ENCODE measurements at places on chromosomes 2 and 18.
A peak's percentile ranks its signal among the peaks of the same experiment; 100 is the strongest.

DNA sequence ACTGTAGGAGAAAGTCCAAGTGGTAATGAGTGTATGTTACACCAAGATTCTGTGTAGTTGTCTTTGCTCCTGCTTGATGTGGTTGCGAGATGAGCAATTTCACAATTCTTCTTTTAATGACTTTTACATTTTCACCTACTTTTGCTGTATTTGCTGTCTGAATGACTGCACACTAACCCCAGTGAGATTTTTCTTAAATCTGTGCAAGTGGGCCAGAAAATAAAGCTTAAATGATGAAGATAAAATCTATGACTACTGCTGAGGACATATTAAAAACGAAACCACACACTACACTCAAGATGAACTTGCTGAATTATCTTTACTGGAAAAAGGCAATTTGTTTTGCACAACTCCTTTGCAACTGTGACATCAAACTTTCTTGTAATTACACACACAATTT is 4.1 kb downstream of the LDAH start:
- DNase-seq: peak; percentile 13

GRCh38 chr2:223542501-223542900 is 59.7 kb downstream of the SCG2 start:
- no peak for DNase-seq

GRCh38 chr18:45303026-45303425 is 312.2 kb upstream of the SLC14A2 start:
- no peak for DNase-seq

DNA sequence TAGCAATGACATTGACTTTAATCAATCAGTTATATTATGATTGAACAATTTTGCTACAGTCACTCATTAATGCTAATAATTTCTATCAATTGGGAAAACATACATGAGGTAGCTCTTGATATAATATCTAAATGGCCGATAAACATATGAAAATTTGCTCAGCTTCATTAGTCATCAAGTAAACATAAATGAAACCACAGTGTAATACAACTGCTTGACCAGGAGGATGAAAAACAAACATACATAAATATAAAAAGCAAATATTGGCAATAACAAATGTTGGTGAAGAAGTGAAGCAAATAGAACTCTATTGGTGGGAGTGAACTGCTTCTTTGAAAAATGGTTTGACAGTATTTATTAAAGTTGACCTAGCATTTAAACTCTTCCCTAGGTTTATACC is 130.9 kb downstream of the ASXL3 start:
- DNase-seq: no peak

DNA sequence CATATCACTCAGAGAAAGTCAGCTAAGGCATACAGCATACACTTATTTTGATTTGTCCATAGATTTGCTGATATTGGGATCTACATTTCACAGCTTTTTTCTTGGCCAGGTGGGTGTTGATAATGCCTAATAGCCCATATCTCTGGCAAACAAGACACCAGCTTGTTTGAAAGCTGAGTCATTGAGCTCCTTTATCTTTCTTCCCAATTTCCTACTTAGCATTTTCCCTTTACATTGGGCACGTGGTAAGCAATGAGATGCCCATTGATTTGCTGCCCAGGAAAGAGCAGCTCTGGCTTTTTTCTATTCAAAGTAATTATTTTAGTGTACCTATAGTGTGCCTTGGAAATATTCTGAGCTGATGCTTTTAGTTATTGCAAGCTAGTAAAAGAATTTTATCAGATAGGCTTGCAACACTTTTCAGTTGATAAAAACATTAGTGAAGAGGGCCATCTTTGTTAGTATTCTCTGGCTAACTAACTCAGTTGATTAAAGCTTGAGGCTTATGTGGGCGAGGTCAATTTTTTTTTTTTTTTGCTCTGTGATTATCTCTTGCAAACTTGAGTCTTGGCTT is 79.6 kb downstream of the OSBPL6 start:
- no peak for DNase-seq

DNA sequence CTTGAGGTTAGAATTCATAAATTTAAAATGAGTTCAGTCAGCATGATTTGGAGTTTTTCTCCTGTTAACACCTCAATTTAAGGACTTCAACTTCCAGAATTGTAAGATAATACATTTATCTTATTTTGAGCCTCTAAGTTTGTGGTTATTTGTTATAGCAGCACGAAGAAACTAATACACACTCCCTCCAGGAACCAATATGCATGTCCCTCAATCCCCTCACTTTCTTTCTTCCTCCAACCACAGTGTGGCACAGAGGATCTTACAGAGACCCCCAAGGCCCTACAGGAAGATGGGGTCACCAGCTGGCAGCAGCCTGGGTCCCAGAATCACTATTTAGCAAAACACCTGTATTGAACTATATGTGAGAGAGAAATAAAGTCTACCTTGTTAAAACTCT is 242.0 kb downstream of the RAD51AP2 start:
- no peak for DNase-seq

- DNase-seq: no peak
These were observed 969 bp upstream of the ALKAL2 start for GRCh38 chr2:288758-289361.

- DNase-seq: no peak
These were observed 454.7 kb downstream of the CBLN2 start for GRCh38 chr18:72089432-72089831.

DNA sequence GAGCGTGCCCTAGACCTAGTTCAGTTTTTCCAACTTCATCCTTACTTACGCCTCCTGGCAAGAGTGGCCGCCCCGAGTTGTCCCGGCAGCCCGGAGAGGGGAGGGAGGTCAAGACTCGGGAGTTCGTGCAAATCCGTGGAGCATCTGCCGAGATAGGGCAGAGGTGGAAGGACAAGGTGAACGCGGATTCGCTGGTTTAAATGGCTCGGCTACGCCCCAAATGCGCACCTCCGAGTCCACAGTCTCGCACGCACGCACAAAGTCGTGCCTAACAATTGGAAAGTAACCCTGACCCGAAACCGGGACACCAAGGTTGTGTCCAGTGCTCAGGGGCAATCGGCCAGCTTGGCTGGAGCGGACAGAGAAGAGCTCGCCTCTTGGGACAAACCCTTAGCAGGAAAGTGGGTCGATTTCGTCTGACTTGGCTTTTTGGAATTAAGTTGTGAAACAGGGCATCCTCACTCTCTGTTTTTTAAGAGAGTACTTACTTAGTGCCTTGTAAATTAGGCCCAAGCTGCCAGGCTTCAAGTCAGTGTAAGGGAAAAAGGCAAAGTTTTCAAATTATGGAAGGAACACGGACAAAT is 726 bp upstream of the SS18 start:
- DNase-seq: peak; percentile 58

DNA sequence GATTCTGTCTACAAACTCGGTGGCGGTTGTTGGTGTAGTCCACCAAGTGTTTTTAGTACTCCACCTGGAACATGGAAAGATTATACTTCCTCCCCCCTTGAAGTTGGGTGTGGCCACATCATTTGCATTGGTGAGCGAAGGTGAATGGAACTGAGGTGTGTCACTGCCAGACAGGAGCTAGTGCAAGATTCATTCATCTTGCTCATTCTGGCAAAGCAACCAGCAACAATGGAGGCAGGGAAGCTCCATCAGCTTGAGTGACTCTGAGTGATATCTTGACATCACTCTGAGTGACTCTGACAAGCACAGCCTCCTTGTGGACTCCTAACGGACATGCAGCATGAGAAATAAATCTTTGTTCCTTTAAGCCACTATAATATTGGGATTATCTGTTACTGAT is 54.7 kb upstream of the SLC1A4 start:
- no peak for DNase-seq

DNA sequence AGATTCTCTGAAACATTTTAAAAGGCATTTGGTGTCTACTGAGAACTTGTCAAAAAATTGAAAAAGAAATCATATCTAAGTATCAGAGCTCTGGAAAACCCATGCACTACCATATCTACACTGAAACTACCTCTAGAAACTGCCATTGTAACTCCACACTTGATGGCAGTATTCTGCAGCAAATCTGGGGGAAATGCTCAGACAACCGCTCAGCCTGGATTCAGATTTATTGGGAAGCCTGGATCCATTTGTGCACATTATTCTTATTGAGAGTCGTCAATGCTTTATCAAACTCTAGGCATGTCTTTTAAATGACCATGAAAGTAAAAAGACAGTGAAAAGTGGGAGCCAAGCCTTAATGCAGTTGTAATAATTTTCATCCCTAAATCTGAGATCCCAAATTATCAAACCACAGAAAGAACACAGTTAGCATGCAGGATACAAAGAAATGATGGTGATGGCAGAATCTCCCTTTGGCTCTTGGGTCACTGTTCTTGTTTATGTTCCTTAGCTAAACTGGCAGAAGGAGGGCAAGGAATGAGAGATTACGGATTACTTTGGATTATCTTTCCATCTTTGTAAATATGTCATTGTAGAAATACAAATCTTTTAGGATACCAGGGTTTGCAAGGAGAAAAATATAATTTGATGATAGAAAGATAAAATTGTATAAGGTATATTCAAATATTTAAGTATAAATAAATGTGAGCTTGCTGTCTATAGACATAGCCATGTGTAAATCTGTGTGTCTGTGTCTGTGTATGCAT is 512.1 kb upstream of the SYT4 start:
- DNase-seq: no peak

GRCh38 chr18:68721681-68722583 is 7.0 kb upstream of the TMX3 start:
- peak; percentile 67 for DNase-seq

DNA sequence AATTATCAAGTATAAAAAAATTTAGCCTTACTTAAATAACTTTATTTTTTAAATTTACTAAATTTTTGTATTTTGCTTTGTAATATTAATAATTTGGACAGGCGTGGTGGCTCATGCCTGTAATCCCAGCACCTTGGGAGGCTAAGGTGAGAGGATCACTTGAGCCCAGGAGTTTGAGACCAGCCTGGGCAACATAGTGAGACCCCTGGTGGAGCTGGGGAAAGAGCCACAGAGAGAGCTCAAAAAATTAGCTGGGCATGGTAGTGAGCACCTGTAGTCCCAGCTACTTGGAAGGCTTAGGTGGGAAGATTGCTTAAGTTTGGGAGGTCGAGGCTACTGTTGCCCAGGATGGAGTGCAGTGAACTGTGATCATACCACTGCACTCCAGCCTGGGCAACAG is 143.5 kb downstream of the B3GNT2 start:
- DNase-seq: no peak

DNA sequence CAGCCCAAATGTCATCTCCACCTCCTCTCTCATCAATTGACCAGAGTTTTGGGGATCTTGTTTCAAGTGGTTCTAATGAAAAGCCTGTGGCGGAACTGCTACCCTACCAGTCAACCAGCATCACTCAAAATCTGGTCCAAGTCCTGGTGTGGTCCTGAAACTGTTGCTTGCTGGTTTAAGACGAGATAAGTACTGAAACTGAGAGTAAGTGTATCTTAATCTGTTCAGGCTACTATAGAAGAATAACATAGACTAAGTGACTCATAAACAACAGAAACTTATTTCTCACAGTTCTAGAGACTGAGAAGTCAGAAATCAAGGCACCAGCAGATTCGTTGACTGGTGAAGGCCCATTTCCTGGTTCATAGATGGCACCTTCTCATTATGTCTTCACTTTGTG is 879 bp upstream of the GALNT5 start:
- no peak for DNase-seq

DNA sequence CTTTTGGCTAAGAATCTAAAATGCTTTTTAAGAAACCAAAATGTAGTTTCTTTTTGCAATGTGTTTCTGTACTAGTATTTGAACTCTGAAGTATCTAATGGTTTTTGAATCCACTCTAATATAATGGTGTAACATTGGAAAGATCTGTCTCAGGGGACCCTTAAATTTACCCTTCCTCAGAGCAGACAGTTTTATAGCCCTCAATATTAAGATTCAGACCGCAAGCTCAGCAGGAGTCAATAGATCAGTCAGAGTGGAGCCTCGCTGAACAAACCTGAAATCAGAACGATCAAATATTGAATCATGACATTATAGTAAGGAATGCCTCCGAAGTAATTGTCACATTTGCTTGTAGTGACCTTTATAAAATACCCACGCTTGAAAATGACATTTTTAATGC is 18.3 kb downstream of the SGPP2 start:
- no peak for DNase-seq

DNA sequence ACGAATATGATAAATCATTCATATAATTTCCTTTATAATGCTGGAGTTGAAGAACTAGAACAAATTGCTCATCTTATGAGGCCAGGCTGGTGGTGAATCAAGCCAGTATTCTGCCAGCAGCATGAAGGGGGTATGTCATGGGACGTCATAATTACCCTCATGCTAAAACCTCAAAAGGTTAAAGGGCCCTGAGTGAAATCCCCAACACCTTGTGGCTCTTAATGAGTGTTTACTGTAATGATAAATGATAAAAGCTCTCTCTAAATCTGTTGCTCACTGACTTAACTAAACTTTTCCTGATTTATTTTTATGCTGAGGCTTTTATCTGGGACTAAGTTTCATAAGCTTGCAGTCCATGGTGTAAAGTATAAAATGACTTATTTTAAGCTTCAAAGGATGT is 18.3 kb upstream of the NEDD4L start:
- DNase-seq: no peak

DNA sequence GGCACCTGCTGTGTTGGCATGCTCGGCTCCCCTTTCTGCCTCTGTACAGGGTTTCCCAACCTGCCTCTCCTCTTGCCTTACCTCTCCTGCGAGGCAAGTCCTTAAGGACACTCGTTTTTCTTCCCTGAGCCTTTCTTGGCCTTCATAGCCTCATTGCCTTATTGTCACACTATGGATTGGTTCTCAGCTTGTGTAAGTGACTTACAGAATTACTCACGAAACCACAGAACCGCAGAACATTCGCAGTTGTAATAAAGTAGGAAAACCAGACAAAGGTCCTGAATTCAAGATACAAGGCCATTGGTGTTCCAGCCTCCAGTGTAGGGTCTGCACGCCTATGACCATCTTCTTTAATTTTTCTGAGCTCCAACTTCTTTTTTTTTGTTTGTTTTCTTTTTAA is 317.6 kb upstream of the SMIM21 start:
- DNase-seq: no peak

GRCh38 chr18:79672490-79673276 is 6.9 kb upstream of the CTDP1 start:
- no peak for DNase-seq

DNA sequence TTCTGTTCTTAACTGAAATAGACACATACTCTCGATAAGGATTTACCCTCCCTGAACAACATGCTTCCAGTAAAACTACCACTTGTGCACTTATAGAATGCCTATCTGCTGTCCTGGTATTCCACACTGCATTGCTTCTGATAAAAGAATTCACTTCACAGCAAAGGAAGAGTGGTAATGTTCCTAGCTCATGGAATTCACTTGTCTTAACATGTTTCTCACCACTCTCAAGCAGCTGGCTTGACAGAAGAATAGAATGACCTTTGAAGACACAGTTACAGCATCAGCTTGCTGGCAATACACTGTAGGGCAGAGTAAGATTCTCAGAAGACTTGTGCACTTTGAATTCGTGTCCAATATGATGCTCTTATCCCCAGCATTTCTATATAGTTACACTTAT is 524.1 kb upstream of the CNTNAP5 start:
- DNase-seq: no peak

DNA sequence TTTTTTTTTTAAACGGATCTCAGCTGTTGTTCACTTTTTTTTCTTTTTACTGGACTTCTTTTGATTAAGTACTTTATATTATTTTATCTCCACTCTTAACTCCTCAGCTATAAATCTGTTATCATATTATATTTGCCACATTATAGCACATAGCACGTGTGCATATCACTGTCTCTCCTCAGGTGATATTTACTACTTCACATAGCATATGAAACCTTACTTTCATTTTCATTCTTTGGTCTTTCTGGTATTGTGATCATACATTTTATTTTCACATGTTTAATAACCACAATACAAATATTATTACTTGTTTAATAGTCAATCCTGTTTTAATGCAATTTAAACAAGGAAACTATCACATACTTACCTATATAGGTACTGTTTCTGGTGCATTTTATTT is 993.1 kb upstream of the TMEFF2 start:
- no peak for DNase-seq

All from suppressor macrophage treated with lipopolysaccharide for 4 hours (primary cell).